Mucosa of descending colon (tissue), 3 donors: ENCODE measurements at places on chromosomes 5 and 9. TPM values are rescaled to one million over a fixed set of nuclear protein-coding genes. Genes with fewer than 3 reads are reported as not detected.

DNA sequence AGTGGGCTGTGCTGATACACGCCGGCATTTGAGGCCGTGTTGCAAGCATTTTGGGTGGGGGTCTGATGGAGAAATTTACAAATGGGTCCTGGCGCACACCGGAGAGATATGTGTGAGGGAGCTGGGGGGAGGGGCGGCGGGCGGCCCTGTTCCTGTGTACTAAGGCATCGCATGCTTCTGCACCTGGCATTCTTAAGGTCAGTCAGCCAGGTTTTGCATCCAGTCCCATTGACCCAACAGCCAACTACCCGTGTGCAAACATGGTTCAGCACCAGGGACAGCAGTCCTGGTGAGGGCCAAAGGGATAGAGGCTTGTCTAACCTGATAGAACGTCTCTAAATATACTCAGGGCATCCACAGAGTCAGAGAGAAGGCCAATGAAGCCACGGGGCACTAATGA lies 839 bp downstream of the GABRG2 start:
- no peak for DNase-seq

DNA sequence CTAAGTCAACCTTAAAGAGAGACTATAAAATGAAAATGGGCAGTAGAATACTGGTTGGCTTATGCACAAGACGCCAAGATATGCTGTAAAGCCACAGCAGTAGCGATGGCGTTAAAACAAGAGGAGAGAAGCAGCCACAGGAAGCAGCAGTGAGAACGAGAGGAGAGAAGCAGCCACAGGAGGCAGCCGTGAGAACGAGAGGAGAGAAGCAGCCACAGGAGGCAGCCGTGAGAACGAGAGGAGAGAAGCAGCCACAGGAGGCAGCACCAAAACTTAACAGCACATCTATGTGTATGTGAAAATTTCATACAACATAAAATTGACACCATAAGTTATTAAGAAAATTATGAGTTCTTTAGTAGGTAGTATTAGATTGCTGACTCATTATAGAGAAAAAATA lies 2318.6 kb upstream of the ACO1 start:
- no peak for DNase-seq

DNA sequence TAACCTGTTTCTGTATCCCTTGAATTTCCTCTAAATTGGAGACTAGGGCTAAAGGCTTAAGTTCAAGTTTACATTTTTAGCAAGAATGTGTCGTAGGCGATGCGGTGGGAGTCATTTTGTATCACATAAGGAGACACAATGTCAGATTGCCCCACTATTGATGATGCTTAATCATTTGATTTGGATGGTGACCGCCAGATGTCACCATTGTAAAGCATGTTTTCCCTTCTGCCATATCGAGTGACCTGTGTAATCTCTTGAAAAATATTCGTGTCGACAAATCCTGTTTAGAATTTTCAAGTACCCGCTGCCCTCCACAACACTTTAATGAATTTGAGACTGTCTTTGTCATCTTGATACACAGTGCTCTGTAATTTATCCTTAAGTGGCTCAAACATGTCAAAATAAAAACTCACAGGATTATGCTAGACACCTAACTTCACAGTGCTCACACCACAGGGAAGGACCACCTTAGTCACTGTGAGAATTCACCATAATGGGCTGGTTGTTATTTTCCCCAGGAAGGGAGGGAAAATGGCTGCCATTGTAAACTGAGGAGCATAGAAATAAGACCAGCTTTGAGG lies 34.5 kb upstream of the SLC46A2 start:
- no peak for DNase-seq

GRCh38 chr5:21238786-21239185 lies 1250.8 kb upstream of the CDH18 start:
- no peak for DNase-seq

DNA sequence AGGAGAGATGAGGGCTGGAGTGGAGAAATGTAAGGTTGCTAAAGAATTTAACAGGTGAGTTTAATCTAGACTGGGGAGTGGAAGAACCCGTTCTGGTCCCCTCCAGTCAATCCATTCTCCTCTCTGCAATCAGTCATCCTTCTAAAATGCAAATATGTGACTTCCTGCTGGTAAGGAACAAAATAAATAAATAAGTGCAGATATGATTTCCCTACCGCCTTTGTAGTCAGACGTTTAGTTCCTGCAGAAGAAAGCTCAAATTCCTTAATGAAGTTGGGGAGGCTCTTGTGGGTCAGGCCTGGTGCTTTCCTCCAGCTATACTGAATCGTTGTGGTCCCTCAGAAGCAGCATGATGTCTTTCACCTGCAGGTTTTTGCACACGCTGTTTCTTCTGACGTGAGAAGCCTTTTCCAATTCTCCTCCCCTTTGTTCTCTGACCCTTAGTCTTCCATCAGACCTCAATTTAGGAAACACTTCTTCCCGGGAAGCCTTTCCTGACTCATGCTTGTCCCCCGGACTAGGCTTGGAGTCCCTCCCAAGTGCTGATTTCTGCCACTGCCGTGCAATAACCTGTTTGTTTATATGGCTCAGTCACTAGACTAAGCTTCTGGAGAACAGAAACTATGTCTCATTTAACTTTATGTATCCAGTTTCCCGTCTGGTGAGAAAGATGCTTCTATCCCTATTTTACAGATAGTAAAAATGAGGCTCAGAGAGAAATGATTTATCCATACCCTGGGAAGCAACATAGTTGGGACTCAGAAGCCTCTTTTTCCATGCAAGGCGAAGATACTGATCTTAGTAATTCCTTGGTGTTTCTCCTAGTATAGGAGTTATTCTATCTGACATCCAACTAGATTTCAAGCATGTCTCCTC lies 1.3 kb downstream of the ATP6V1G1 start:
- DNase-seq = no peak

- no peak for DNase-seq
Observed at GRCh38 chr9:97507428-97507984, 6.0 kb downstream of the TMOD1 start.

- no peak for DNase-seq
Observed at GRCh38 chr5:31215236-31215635, 21.8 kb downstream of the CDH6 start.

DNA sequence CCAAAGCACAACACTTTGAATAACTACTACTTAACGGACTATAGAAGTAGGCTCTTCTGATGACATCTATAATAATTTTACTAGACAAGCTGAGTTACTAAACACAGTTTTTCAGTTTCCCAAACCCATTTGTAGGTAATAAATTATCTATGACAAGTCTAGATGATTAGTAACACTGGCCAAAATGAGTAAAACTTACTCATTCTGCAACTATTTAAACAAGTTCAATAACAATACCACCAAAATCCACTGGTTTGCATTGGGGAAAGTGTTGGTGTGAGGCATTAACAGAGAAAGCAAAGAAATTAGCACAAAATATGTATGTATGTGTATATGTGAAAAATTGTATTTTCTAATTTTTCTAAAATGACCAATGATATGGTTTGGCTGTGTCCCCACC lies 119.3 kb downstream of the NR2F1-AS1 start:
- no peak for DNase-seq

DNA sequence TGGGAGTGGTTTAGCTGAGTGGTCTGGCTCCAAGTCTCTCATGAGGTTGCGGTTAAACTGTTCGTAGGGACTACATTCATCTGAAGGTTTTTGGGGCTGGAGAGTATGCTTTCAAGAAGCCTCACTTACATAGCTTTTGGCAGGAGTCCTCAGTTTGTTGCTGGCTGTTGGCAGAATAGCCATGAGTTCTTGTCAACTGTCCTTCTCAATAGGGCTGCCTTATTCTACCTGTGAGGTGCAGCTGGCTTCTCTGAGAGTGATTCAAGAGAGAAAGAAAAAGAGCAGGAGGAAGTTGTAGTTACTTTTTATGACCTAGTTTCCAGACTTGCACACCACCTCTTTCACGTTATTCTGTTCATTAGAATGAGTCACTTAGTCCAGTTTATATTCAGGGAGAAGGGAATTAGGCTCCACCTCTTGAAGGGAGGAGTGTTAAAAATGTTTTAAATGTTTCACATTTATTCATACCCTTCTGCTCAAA lies 33.2 kb downstream of the YTHDC2 start:
- no peak for DNase-seq

DNA sequence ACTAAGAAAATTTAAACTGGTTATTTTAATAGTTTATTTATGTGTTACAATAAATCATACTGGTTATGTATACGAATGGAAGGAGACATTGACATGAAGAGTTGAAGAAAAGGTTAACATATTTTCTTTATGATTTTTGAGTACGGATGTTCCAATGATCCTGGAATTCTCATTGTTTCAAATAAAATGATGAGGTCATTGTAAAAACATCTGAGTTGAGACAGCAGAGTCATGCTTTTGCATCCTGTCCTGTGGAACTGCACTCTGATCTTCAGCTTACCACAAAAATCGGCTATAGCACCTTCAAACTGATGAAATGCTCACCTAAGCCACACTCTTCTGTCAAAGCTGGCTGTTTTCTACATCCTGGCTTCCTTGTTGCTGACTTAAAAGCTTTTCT lies 67.8 kb downstream of the PTCD2 start:
- no peak for DNase-seq

GRCh38 chr5:171520300-171521174 lies 101.1 kb downstream of the FGF18 start:
- DNase-seq = peak; percentile 44

DNA sequence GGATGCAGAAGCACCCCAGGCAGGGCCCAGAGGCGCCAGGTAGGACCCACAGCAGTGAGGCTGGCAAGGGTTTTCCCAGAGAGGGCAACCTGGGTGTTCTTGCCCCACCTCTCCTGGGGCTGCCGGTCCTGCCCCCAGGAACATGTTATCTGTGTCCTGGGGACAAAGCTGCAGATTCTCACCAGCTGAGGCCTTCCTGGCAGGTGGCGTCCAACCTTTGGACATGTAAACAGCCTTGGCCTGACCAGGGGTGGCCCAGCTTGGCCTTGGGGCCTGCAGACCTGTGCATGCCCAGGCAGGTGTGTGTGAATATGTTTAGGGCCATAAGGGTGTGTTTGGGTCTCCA lies 101.8 kb upstream of the LARP1 start:
- DNase-seq = peak; percentile 78

The STOM gene
- 79.7 TPM for total RNA-seq

The PTPN3 gene
- total RNA-seq = 13.2 TPM

The ADAMTS19 gene
- 0.12 TPM for total RNA-seq

The SURF6 gene
- total RNA-seq = 23.7 TPM

The PTPRD gene
- 128 TPM for total RNA-seq

The MSX2 gene
- total RNA-seq = 0.17 TPM
